ENCODE measurements at places on chromosomes 12 and 14.

GRCh38 chr14:102182936-102183619, 43.4 kb downstream of the WDR20 start:
- no peak for DNase-seq

DNA sequence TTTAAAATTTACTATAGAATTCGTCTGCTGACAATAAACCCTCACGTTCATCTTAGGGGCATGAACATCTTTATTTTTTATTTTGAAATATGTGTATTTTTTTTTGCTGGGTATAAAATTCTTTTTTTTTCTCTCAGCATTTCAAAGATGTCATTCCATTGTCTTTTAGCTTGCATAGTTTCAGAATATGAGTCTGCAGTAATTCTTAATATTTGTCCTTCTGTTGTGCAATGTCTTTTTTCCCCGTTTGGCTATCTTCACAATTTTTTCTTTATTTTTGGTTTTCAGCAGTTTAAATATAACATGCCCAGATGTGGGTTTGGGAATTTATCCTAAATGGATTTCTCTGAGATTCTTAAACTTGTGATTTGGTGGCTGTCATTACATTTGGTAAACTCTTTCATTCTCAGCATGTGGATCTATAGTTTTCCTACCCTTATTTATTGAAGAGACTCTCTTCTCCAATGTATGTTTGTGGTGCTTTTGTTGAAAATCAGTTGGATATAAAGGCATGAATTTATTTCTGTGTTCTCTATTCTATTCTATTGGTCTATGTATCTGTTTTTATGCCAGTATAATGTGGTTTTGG, 37.8 kb upstream of the PLBD1 start:
- peak; percentile 7 for DNase-seq

DNA sequence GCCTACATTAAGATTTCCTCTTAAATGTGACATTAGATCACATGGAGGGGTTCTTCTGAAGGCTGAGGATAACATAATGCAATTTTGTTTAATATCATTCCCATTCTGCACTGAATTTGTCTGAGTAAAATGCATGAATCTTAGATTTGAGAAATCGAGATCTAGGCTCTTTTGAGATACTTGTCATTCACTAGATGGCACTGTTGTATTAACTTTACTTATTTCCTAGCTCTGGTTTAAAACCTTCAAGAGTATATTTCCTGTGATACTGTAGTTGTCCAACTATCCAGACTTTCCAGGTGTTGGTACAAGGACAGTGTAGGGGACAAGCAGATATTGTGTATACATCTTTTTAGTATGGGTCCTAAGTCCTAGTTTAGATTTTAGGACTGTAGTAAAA, 91.7 kb upstream of the SEL1L start:
- peak; percentile 70 for DNase-seq

GRCh38 chr12:10082117-10082874, 16.5 kb downstream of the CLEC1A start:
- no peak for DNase-seq

DNA sequence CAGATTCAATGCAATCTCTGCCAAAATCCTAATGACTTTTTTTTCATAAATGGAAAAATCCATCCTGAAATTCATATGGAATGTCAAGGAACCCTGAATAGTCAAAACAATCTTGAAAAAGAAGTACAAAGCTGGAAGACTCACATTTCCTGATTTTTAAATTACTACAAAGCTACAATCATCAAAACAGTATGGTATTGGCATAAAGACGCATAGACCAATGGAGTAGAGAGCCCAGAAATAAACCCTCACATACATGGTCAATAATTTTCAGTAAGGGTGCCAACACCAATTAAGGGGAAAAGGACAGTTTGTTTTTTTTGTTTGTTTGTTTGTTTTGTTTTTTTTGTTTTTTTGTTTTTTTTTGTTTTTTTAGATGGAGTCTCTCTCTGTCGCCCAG, 4.6 kb upstream of the RD3L start:
- DNase-seq, result no peak

DNA sequence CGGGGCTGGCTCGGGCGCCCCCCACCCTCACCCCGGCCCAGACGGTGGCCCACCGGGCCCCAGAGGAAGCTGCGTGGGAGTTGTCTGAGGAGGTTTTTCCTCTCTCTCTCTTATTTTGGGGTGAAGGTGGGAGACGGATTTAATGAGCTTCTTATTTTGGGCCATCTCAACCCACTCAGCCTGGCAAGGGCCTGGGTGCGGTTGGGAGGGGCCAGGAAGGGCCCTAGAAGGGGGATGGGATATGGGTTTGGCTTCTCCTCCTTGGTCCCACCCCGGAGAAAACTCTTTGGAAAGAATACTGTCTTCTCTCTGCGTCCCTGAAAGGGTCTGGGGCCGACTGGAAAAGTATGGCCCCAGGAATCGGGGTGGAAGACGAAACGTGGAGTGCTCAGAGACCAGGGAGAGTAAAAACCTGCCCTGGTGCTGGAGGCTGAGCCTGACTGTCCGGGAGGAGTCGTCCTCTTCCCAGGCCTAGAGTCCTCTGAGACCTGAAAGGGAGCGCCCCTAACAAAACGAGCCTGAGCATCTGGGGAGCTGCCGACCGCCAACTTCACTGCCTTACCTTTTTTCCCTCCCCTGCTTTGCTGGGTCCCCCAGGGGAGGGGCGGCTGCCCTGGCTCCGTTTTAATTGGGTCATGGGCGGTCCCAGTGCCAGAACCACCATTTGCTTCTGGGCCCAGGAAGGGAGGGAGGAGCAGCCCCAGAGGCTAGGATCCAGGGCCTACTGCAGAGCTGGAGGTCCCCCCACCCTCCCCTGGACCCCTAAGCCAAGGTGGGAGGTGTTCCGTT, 1.6 kb downstream of the MMP14 start:
- DNase-seq, result no peak

GRCh38 chr12:48034835-48035805, 30.8 kb upstream of the COL2A1 start:
- no peak for DNase-seq

DNA sequence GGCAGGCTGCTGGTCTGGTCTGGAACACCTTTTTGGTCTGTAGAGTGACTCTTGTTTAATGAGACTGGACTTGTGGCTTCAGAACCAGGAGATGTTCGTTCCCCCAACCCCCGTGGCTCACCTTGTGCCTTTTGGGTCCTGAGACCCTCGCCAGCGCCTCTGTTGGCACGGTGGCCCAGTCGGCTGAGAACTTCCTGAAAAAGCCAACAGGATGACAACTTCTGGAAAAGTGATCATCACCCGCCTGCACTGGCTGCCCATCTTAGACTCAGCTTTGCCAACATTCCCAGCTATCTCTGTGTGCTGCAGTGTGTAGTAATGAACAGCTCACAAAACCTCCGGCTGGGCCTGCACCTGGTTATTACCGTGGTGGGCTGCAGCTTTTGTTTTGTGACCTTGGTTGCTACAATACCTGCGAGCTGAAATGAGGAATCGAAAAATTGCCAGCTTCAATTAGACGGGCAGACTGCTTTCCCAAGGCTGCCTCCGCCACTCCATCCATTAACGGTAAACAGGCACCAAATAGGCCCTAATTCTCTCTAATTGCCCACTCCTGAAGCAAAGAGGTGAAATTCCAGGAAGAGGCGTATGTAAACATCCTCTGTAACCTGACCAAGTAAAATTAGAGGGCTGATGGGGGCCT, 16.0 kb downstream of the MEG3 start:
- no peak for DNase-seq

DNA sequence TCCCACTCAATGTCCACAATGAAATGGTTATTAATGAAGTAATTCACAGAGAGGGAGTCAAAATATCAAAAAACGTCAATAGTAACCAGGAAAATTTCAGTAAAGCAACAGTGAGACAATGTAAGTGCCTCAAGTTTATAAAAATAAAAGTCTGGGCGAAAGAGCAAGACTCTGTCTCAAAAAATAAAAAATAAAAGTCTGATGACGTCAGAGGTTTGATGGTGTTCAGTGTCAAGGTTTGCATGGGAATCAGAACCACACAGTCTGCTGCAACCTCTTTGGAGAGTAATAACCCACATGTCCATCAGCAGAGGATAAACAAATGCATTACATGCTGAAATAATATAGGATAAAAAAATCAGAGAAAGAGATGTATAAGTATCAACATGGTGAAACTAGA, 152.4 kb downstream of the ASCL1 start:
- no peak for DNase-seq

DNA sequence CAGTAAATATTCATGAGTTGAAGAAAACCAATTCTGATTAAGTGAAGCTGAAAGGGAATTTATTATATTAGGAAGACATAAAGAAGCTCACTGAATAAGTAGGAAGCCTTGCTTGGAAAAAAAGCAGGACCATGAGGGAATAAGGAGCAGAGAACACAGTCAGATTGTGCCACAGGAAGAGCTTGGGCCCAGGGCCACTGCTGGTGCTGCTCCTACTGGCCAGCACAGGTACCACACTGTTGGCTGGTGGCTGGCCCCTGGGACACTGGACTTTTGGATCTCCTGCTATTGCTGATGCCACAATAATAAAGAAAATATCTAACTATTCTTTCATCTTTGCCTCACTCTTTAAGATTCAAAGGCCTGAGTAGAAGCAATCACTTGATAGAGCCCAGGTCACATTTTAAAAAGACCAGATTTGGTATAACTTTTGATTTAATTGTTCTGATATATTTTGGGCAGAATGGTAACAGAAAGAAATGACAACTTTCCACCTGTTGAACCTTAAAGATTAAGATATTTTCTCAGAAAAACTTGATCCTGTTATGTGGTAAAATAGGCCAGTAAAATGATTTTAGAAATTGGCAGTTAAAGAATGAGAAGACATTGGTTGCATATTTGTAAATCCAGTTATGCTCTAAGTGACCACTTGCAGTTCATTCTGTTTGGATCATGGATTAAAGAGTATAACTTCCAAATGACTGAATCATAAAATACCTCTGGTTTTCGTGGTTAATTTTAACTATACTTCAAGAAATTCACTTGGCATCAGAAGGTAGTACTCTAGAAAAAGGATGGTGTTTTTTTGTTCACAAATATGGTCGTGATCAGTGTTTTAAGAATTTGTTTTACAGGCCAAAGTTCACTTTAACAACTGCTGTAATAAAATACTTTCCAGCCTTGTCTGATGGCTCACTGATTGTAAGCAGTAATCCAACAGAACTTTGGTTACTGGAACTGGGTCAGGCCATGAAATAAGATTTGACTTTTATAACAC, 68.3 kb downstream of the DERA start:
- no peak for DNase-seq

DNA sequence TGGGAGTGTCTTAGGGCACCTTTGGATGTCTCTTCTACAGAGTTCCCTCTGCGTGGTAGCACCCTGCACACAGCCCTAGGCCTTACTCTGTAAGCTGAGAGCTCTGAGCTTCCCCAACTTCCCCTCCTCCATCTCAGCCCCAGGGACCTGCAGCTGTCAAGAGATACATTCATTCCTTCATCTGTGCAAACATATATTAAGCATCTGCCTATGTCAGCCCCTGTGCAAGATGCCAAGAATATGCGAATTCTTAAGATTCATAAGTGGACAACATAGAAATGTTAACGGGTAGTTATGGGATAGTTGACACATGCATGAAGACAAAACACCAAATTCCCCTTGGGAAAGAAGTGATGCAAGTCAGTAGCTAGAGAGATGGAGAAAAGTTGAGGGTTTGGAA, 190.8 kb downstream of the SLC41A2 start:
- DNase-seq, result no peak

- no peak for DNase-seq
Observed at GRCh38 chr14:102197317-102197853, 57.7 kb downstream of the WDR20 start.

- DNase-seq, result no peak
Observed at GRCh38 chr14:26194816-26195215, 403.0 kb downstream of the NOVA1 start.

- no peak for DNase-seq
Observed at GRCh38 chr14:102883089-102883541, 39.3 kb upstream of the AMN start.

- no peak for DNase-seq
Observed at GRCh38 chr14:65160091-65160490, 57.8 kb upstream of the MAX start.

GRCh38 chr12:118984161-118984943, 3.0 kb downstream of the SRRM4 start:
- DNase-seq, result no peak

DNA sequence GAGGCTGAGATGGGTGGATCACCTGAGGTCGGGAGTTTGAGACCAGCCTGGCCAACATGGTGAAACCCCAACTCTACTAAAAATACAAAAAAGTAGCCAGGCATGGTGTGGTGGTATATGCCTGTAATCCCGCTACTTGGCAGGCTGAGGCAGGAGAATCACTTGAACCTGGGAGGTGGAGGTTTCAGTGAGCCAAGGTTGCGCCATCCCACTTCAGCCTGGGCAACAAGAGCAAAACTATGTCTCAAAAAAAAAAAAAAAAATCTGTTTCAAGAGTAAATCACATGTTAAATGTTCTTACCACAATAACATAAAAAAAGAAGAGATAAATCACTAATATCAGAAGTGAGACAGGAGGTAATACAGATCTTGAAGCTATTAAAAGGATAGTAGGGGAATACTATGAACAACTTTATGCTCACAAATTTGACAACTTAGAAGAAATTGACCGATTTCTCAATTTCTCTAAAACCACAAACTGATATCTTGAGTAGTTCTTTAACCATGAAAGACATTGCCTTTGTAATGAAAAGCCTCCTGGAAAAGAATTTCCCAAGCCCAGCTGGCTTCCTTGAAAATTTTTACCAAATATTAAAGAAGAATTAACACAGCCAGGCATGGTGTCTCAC, 37.7 kb downstream of the TAOK3 start:
- no peak for DNase-seq

DNA sequence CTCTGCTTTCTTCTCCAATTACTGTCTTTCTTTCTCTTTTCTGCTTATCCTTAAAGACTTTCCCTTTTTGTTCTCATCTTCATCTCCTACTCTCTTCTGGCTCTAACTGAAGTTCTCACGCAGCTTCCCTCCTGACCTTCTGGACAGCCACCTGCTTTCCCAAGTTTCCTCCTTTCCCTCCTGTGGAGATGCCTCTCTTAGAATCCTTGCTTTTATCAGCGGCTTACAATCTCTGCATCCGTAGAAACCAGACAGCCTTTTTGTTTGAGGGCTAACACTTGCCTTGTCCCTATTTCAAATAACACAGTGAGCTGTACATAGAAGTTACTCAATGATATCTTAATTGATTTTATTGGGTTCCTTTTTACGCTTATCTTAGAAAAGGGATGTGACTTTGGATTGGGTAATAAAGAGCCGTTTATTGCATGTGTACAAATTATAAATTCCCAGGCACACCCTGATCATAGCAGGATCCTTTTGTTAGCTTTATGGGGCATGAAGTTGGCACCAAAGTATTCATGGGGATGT, 2.1 kb upstream of the LGALS3 start:
- DNase-seq, result no peak

- DNase-seq, result peak; percentile 44
Observed at GRCh38 chr14:91415794-91416743, 1.6 kb downstream of the CCDC88C start.

All from NCI-H1417 (cell line).